ENCODE measurements at places on chromosomes 6 and 20.

DNA sequence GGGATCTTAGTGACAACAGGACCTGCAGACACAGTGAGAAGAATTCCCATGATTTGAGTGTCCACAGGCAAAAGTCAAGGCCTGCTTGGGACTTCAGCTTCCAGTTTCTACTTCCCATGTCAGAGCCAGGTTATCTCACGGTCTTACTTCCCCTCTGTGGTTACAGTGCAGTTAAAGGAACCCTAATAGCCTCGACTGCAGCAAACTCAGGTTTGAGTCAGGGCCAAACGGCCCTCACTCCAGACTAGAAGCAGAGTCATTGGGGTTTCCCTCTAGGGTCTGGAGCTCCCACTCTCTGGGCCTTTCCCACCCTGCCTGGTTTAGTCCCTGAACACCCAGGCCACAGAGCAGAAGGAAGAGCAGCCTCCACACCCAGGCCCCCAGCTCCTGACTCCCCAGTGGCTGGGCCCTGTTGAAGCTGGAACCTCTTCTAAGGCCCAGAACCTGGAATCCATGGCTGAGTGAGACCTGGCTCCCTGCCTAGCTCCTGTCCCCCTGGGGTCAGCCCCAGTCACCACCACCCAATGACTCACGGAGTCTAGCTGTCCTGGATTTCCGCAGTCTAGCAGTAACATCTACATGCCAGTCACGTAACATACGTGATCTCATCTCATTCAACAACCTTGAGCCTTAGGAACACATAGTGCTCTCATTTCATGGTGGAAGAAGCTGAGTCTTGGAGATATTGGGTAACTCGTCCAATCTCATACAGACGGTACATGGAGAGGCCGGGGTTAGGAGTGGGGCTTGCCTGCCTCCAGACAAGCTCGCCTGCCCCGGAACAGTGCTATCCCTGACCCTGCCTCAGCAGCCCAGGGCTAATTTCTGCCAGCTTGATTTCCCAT lies 9.2 kb upstream of the GHRH start:
- DNase-seq = no peak
- H3K27ac ChIP-seq = no peak overlapping the region
- H3K4me3 ChIP-seq = no peak overlapping the region

- no peaks in the 10 kb centered on the region for H3K36me3 ChIP-seq
- H3K4me1 ChIP-seq = no peaks in the 10 kb centered on the region
- DNase-seq = no peak
- H3K27me3 ChIP-seq = peaks cover 36% of the 10 kb centered on the region
- H3K27ac ChIP-seq = no peak overlapping the region
Observed at GRCh38 chr6:27040244-27041042, 207.1 kb upstream of the PRSS16 start.

DNA sequence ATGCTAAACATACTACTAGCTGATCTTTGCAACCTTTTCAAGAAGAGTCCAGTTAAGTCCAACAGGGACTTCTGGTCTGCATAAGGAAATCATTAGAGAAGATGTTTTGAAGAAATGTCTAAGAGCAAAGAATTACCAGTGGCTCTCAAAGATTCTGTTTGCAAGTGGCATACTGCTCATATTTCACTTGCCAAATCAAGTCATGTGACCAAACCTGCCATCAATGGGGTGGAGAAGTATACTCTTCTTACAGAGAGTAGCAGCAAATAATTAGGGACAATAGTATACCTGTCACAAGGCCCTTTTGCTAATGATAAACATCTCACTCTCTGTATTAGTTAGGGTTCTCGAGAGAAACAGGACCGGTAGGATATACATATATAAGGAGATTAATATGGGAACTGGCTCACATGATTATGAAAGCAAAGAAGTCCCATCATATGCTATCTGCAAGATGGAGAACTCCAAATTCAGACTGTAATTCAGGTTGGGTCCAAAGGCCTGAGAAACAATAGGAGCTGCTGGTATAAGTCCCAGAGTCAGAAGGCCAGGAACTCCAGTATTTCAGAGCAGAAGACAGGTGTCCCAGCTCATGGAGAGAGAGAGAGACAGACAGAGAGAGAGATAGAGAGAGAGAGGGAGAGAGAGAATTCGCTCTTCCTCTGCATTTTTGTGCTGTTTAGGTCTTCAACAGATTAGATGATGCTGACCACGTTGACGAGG lies 111.5 kb downstream of the LCA5 start:
- H3K36me3 ChIP-seq = no peaks in the 10 kb centered on the region
- DNase-seq = no peak
- H3K4me1 ChIP-seq = no peaks in the 10 kb centered on the region

DNA sequence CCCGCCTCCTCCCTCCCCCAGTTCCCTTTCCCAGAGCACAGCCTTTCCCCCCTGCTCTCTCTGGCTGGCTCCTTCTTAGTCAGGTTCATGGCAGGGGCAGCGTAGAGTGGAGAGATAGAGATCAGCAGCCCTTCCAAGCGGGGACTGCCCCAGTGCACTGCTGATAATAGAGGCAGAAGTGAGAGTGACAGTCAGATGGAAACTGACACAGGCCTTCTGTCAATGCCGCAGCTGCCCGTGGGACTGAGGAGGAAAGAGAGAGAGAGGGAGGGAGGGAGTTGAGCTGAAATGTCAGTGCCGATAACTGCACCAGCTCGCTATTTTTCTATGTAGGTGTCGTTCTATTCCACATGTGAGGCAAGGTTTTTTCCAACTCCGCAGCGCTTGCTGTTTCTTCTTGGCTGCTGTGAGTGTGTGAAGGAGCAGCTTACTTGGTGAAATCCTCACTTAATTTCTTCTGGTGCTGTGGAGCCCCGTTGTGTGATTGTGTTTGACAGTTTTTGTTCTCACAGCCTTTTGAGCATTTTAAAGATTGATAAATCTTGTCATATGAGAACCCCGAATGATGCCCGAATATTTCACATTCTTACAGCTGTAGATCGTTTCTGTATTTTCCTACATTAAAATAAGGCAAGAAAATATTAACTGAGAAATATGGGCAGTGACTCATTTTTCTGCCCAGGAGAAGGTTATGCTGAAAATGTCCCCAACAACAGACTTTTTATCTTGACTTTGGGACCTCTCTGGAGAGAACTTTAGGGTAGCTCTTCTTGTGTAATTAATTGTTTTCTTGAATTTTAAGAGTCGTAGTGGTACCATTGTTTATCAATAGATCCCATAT lies 386.4 kb upstream of the MMS22L start:
- H3K4me3 ChIP-seq = no peak overlapping the region
- H3K36me3 ChIP-seq = no peaks in the 10 kb centered on the region
- H3K27ac ChIP-seq = no peak overlapping the region
- H3K27me3 ChIP-seq = no peaks in the 10 kb centered on the region
- H3K4me1 ChIP-seq = no peaks in the 10 kb centered on the region
